ENCODE measurements at places on chromosomes 6 and 20.

- peak; percentile 2 for DNase-seq
Measured at GRCh38 chr6:102732898-102733297, 1339.4 kb downstream of the GRIK2 start.

- no peak for DNase-seq
Measured at GRCh38 chr20:8386991-8387390, 254.9 kb downstream of the PLCB1 start.

- DNase-seq, result no peak
Measured at GRCh38 chr6:87333591-87334181, 4.6 kb upstream of the GJB7 start.

GRCh38 chr6:147029923-147030322 lies 174.3 kb upstream of the STXBP5 start:
- no peak for DNase-seq

DNA sequence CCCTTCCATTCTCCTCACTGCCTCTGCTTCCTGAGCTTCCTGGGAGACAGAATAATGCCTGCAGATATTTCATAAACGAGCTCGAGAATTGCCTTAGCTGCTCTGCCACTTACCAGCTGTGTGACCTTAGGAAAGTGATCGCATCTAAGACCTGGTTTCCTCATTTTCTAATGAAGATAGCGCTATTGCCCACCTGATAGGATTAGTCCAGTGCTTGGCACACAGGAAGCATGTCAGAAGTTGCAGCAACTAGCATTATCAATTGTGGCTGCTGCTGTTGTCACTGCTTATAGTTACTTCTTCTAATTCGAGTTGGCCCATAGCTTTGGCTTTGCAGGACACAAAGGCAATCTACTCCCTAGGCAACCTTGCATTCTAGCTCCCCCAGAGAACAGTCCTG lies 305.5 kb upstream of the SGK1 start:
- no peak for DNase-seq

DNA sequence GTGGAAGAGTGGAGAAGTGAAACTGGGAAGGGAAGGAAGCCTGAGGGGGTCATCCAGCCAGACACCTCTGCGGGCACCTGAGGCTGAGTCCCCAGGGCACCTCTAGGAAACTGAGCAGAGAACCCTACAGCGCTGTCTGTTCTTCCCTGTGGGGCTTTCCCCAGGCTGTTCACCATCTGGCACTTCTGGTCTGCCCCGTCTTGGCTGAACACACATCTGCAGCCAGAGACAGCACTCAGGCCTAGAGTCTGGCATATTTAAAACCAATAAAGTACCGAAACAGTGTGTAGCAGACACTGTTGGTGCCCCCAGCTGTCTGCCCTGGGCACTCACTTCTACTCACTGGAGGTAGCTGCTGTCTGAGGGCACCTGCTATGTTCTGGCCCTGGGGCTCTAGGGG lies 9.4 kb upstream of the ARFGEF2 start:
- no peak for DNase-seq

DNA sequence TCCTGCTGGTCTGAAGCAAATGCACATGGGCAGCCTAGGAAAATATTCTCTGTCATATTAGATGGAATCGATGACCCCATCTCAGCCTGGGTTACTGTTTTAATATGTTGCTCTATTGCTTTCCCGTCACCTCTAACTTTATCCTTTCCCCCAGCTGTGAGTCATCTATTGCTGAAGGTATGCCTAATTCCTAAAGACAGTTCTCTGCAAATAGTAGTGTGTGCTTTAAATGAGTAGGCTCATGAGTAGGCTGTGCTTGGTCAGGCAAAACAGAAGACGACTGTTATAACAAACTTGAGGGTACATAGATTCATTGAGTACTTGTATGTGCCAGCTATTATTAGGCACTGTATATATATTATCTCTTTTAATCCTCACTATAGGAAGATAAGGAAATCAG lies 47.2 kb downstream of the CTNNBL1 start:
- DNase-seq, result no peak

DNA sequence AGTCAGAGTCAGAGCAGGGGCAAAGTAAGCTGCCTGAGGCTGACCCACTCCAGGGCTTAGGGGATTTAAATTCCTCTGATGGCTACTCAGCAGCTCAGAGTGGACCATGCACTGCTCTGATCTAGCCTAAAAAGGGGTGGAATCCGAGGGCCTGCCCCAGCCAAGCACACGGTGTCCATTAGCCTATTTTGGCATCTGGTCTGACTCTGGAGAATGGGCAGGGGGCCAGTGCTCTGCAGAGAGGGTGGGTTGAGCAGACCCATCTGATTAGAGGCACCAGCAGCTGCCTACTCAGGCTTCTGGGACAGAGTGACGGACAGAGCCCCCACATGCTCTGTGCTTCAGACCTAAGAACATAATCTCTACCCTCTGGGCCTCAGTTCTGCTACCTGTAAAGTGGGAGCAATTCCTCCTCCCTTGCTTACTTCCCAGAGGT lies 25.9 kb upstream of the TGM2 start:
- DNase-seq, result peak; percentile 20

- DNase-seq, result no peak
Measured at GRCh38 chr20:16712511-16712947, 17.3 kb upstream of the SNRPB2 start.

GRCh38 chr6:148166339-148166968 lies 176.2 kb upstream of the SASH1 start:
- peak; percentile 68 for DNase-seq

DNA sequence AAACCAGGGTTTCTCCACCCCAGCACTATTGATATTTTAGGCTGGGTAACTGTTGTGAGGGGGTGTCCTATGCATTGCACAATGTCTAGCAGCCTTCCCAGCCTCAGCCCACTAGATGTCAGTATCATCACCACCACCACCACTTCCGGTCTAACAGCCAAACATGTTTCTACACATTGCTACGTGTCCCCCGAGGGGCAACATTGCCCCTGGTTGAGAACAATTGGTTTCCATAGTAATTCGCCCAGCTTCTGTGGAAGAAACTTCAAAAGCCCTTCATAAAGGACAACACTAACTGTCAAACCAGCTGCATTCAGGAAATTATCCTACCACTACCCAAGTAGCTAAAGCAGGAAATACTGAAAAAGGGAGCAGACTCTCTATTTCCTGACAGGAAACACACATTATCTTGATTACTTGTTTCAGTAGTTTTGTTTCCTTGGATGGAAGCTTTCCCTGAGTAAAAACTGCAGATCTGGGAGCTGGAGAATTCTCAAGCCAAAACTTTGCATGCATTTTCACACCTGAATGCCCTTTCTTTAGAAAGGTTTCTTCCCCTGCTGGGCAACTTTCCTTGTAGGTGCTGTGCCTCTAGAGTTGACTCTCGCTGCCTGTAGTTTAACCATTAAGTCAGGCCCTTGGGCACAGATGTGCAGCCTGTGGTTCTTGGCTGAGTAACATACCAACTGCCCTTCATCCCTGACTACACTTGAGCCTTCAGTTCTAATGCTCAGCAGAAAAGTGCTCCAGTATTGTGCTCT lies 23.6 kb downstream of the PKHD1 start:
- DNase-seq, result peak; percentile 53
